ENCODE measurements at places on chromosomes 1 and 21.

- no peak for DNase-seq
Measured at GRCh38 chr1:18282851-18283600, 175.4 kb downstream of the IGSF21 start.

DNA sequence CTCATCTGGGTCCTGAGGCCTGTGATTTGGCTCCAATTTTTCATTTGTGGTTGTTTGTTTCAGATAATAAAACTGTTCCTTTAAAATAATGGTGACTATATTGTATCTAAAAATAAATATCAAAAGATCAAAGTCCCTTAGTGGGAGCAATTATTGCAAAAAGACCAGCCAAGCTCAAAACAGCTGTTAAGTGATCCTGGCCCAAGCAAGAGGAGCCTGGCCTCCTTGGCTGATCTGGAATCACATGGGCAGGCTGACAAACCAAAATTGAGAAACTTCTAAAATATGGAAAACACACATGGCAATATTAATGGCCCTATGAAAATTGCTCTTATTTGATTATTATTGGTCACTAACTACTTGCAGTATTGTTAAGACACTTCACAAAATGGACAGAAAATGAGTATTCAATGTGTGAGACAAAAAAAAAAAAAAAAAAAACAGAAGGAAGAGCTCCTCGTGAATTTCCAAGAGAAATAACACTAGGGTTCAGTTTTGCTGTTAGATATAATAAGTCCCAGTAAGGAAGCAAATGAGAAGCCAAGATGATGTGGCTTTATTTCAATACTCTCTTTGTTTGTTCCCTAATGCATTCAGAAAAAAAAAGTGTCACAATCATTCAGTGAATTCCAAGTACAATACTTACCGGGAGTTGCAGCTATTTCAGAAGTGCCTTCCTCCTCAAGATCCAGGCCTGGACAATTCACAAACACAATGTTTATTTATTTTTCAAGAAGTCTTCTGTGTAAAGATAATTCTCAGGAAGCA is 105.1 kb downstream of the SEC16B start:
- no peak for DNase-seq

GRCh38 chr1:1626207-1627141 is 5.5 kb upstream of the MMP23B start:
- no peak for DNase-seq

DNA sequence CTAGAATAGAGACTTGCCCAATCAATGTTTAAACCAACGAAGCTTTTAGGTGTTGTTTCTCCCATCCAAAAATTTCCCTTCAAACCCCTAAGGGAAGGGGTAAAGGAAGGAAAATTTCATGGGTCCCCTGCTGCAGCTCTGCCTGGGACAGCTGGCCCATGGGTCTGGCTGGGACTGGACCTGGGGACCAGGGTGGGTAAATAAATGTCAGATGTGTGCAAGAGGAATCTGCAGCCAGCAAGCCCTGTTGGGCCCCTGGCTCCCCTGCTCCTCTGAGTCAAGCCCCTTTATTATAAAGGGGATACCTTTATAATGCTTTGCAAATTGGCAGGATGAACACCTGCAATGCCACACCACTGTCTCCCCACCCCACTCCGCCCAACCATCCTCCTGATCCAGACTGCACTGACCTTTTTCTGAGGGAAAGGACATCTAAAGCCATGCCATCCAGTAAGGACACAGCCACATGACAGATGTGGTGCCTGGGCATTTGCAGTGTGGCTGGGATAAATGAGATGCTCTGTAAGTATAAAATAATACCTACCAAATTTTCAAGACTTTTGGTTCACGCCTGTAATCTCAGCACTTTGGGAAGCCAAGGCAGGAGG is 1.9 kb upstream of the TMEM125 start:
- no peak for DNase-seq

DNA sequence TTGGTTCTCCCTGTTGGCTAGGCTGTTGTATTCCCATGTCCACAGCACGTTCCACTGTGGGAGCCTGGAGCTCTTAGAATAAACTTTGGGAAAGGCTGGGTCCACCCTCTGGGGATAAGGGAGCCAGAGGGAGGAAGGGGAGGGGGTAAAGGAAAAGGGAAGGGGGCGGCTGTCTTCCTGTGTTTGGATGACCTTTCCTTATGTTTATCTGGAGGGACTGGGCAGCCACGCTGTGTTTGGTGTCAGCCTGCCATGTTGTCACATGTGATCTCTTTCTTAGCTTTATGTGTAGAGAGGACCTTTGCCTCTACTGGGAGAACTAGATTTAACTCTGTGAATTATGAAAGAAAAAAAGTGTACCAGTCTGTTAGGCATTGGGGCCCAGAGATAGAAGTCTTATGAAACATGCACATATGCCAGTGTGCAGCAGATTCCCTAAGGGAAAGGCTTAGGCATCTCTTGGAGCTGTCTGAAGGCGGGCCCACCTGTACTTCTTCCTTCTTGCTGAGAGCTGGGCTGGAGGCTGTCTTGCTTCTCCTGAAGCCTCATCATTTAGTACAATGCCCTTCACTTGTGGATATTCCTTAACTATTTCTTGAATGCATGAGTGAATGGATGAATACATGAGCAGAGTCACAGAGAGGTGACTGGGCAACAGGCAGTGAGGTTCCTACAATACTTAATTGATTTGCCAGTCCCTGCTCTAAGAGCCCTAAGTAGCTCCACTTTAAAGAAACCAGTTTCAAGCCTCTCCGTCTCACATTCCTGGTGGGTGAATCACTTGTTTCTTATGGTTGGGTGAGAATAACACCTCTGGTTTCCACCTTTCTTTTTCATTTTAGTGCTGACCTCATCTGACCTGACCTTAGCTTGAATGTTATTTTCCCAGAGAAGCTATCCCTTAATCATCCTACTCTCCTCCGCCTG is 62.5 kb upstream of the ARHGAP29 start:
- DNase-seq, result no peak

GRCh38 chr1:112882271-112882744 is 73.7 kb downstream of the SLC16A1 start:
- no peak for DNase-seq
